Mucosa of gallbladder (tissue), 1 donor: ENCODE measurements at places on chromosomes 7 and 10. TPM values are rescaled to one million over a fixed set of nuclear protein-coding genes. Genes with fewer than 3 reads are reported as not detected.
A peak's percentile ranks its signal among the peaks of the same experiment; 100 is the strongest.

Gene ASAH2B
- 4.8 TPM for total RNA-seq

Gene NYAP1
- 1.2 TPM for total RNA-seq

DNA sequence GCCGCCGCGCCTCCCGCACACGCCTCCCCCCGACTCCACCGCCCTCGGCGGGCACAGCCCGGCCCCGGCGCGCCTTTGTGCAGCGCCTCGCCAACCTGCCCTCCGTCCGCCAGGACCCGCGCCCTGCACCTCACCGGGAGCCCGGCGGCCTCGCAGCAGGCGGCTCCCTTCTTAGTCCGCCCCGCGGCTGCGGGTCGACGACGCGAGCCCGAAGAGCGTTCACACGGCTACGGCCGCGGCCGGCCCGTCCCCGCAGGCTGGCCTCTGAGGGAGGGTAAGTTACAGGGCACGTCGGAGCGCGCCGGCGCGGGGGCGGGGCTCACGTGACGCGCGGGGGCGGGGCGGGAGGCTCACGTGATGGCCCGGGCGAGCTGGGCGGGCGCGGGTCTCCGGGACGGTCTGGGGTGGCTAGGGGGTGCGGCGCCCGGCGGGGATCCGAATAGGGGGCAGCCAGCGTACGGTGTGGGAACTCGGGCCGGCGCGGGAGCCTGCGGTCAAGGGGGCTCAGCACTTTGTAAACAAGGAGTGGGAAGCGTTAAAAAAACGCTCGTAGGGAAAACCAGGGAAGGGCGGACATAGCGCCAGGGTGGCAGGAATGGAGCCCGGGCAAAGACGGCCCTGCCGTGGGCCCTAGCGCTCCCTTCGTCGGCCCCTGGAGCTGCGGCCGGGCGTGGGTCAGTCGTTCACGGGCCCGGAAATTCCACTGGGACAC is at the start of gene ARHGAP12:
Gene ARHGAP12, minus strand, starts transcription at position 283 of the 712 bp plus-strand sequence. CDS start 19,976 bp downstream, outside the sequence.
- DNase-seq, result peak; percentile 90

DNA sequence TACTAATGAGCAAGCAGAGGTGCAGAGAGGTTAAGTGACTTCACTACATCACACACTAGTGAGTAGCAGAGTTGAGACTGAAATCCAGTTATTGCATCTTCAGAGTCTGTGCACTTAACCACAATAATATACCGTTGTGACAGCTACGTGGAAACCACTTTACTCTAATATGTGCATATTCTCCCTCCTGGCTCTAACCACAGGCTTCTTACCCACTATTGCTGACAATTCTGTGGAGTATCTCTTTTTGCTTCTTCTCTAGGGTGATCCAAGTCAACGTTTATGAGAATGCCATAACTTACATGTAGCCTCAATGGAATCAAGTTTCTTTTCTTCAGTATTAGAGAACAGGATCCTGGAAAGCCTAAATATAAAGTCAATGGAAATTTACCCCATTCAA is 64.2 kb upstream of the MEOX2 start:
- DNase-seq, result no peak

DNA sequence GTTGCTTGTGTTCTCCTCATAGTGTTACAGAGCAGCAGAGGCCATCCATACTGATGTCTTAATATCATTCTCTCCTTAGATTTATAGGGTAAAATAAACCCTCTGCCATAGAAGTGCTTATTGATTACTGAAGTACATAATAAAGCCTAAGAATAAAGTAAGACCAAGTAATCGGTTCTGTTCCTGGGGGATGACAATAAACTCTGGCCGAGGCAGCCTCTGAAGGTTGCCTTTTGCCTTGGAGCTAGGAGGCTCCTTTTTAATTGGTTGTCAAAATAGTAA is 711.6 kb upstream of the GALNT17 start:
- DNase-seq, result no peak

- DNase-seq, result no peak
Observed at GRCh38 chr7:127959770-127960169, 71.5 kb downstream of the LRRC4 start.
